ENCODE measurements at places on chromosomes 3 and 15.

GRCh38 chr3:58116161-58116955 lies 94.4 kb downstream of the DNASE1L3 start:
- no peak for DNase-seq

DNA sequence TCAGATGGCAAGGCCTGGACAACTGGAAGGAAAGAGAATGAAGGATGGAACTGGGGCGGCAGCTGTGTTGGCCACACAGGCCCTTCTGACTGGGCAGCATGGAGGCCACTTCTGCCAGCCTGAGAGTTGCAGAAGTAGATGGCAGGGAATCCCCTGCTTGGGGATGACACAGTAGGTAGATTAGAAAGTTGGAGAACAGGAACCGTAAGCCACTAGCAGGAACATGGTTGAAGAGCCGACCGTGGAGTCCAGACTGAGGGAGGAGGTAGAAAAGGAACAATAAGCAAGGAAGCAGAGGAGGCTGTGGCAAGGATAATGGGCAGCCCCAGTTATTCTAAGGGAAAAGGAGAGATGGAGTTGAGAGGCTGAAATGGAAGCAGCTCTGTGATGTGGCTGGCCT lies 26.4 kb upstream of the ZNF774 start:
- no peak for DNase-seq

DNA sequence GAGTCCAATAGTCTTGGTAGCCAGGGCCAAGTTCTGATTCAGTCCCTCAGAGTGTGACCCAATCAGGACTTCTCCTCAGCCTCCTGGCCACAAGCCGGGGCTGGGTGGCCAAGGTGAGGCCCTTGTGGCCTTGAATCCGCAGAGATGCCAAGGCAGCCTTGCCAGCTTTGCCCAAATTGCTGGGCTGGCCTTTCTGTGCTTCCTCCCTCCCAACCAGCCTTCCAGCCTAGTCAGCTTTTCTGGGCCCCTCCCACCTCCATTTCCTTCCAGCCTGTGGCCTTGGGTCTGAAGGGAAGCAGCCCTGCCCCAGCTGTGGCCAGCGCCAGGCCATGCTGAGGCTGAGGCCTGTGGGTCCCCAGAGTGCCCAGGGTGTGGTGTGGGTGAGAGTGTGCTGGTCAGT lies 34.3 kb upstream of the ANKDD1A start:
- DNase-seq: no peak

- DNase-seq: no peak
These were observed 19.7 kb downstream of the GOLGA6A start for GRCh38 chr15:74062671-74063070.

DNA sequence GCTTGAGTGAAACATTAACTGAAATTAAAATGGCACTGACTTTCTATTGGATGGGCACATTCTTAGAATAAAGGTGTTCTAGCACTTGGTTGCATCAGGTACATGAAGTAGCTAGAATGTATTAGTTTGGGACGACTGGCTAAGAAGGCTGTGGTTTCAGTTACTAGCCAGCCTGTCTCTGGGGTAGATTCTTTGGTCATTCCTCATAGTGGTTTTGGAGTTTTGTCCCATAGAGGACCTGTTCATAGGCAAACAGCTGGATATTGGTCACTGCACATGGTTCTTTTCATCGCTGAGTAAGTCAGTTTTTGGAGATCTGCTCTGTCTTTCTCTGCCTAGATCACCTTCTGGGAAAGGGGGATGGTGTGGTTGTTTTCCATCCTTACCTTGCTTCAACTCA lies 55.3 kb downstream of the ADAMTSL3 start:
- DNase-seq: no peak

DNA sequence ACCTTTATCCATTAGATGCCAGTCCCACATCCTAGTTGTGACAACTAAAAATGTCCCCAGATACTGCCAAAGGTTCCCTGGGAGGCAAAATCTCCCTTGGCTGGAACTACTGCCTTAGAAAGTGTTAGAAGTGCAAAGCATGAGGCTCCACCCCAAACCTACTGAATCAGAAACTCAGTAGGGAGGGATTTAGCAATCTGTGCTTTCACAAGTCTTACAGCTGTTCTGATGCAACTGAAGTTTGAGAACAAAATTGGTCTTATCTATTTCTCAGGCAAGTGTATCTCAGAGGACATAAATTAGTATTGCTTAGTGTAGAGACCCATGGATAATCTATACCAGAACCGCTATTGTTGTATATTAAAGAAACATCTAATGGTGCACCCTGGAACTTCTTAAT lies 70.2 kb downstream of the CLDN1 start:
- no peak for DNase-seq

DNA sequence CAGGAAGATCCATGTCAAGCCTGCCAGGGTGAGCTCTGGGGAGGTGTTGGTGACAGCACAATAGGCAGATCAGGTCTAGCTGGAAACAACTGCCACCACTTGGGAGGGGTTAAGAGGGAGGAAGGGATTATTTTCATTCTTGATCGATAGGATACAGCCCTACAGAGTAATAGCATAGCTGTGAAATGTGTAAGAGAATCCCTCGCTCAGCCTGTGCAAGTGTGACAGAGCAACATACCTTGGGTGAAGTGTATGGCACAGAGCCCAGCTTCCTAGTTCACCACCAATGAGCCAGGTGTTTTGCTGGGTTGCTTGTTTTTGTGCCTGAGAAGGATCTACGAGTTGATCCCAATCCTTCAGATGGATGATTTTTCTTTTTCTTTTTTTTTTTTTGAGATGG lies 9.2 kb upstream of the DCUN1D1 start:
- DNase-seq: no peak

All from hematopoietic multipotent progenitor cell treated with erythropoietin and hydrocortisone succinate and interleukin-3 and kit ligand, for 8 days (in vitro differentiated cells).